ENCODE measurements at places on chromosomes 3 and 15. TPM values are rescaled to one million over a fixed set of nuclear protein-coding genes. Genes with fewer than 3 reads are reported as not detected.

Gene POTEB3
- total RNA-seq: not detected

Gene OR4F6
- total RNA-seq: not detected

Gene PLS1
- total RNA-seq: 13.6 TPM

Gene PODXL2
- 8.3 TPM for total RNA-seq

Gene FOXB1
- total RNA-seq: not detected

Gene LRRC31
- not detected for total RNA-seq

Gene RASGRF1
- total RNA-seq: 0.42 TPM

Gene STAB1
- total RNA-seq: 0.05 TPM

Gene GPR156
- 0.48 TPM for total RNA-seq

Gene LIPC
- not detected for total RNA-seq

Gene CCDC13
- 0.49 TPM for total RNA-seq

Gene MAPKAPK3
- 24.9 TPM for total RNA-seq

Gene UROC1
- total RNA-seq: not detected

Gene PLA2G4E
- total RNA-seq: not detected

Gene SLCO3A1
- total RNA-seq: 24.7 TPM

Gene LRTM1
- not detected for total RNA-seq

Gene SLC24A5
- total RNA-seq: not detected

Gene FES
- 1.0 TPM for total RNA-seq

Gene CNTN4
- not detected for total RNA-seq

Gene LYSMD4
- total RNA-seq: 3.1 TPM

Gene NECTIN3
- 27.5 TPM for total RNA-seq

Gene TGM4
- total RNA-seq: 0.08 TPM

Gene SST
- not detected for total RNA-seq

Data from A549 treated with CpdA at 1 μM for 4 hours (cell line).